ENCODE measurements at places on chromosomes 3 and 15.

DNA sequence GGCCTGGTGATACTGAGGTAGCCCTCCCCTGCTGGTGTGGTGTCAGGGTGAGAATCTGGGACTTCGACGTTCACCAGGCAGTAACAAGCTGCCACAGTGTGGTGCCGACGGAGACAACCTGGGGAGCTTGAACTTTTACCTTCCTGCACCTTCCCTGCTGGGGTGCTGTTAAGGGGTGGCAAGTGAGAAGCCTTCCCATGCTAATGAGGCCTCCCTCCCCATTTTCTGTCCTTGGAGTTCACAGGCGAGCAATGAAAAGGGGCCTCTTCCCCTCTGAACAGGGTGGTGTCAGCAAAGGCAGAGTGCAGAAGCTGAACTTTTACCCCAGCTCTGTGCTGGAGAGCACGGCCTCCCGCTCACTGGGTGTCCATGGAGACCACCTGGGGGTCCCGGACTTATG lies 13.5 kb downstream of the MAGEL2 start:
- no peak for DNase-seq

- no peak for DNase-seq
Observed at GRCh38 chr15:75073197-75073596, 49.8 kb downstream of the PPCDC start.

DNA sequence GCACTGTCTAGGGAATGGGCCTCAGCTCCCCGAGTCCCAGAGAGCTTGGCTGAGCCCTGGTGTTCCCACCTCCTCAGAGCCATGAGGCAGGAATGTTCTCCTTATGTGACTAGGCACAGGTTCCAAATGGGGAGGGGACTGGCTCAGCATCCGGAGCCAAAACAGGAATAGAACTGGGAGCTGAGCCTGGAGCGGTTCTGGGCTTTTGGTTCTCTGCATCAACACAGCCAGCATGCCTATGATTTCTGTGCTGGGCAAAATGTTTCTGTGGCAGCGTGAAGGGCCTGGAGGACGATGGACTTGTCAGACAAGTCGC lies at the start of gene FAM131A:
FAM131A (plus strand) TSS at position 202 of the 316 bp plus-strand sequence; CDS start at position 233, 31 bp downstream.
- peak; percentile 74 for DNase-seq

GRCh38 chr3:4448187-4448586 lies 18.9 kb downstream of the SUMF1 start:
- DNase-seq = no peak

- DNase-seq = no peak
Observed at GRCh38 chr3:193711166-193711485, 118.1 kb downstream of the OPA1 start.

GRCh38 chr15:23687143-23687470 lies at the start of gene NDN:
Gene NDN (minus strand): TSS chr15:23687305. CDS start chr15:23687217, 88 bp downstream.
- DNase-seq = peak; percentile 50

DNA sequence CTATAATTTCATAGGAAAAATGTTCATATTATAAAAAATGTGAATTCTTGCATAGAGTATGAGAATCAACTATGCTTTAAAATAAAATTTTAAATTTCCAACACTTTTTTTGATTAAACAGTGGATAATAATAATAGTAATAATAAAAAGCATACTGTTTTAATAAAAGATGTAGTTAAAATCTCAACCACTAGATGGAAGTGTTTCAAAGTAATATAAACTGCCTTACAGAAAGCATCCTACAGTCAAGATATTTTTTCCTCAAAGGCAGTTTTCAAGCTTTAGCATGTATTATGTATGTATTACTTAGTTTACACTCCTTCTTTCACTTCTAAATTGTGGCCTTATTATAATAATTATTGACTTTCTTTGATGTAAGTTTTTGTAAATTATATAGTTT lies 217.5 kb downstream of the CHL1 start:
- DNase-seq = no peak

- DNase-seq = no peak
Observed at GRCh38 chr15:71390096-71390495, 274.8 kb downstream of the THSD4 start.

DNA sequence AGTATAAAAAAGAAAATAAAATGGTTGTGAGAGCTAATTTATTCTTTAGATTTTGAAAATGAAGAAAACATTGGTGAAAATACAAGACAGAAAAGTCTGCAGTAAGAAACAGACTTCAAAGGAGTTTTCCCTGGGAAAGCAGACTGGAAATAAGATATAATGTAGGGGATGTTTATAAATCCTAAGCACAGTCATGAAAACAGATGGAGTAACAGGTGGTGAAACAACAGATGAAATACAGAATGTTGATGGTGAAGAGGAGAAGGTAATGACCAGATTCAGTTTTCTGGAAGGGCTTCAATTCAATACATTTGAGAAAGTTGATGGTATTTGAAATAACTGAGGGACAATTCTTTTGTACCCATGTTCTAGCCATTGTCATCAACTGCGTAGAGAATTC lies 353.9 kb downstream of the CHL1 start:
- DNase-seq = no peak

- DNase-seq = no peak
Observed at GRCh38 chr3:157582637-157582973, 79.4 kb upstream of the VEPH1 start.

- DNase-seq = no peak
Observed at GRCh38 chr3:30332196-30333021, 274.0 kb upstream of the TGFBR2 start.

DNA sequence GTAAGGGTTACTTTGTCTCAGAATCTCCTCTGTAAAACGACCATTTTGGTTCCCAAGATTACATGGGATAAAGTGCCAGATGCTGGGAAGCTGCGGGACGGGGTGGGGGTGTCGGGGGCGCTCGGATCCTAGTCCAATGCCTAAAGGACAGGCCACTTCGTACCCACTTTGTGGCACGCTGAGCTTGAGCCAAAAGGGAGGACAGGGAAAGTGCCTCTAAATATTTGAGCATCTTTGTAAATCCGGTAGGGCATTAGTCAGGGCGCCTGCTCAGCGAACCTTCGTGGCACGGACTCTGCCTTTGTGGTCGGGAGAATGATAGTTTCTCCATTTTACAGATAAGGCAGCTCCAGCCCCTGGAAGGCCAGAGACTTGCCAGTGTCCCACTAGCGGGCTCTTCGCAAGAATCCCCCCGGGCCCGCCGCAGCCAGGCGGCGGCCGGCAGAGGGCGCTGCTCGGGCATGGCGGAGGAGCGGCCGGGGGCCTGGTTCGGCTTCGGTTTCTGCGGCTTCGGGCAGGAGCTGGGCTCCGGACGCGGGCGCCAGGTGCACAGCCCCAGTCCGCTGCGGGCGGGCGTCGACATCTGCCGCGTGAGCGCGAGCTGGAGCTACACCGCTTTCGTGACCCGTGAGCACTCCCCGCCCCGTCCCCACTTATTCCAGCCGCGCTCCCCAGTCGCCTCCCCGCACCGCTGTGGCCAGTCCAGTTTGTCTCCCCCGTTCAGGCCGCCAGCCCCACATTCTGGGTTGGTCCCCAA lies 1.8 kb downstream of the RCCD1 start:
- DNase-seq = peak; percentile 73

GRCh38 chr15:50145451-50145872 lies 26.4 kb upstream of the ATP8B4 start:
- DNase-seq = peak; percentile 76

- DNase-seq = no peak
Observed at GRCh38 chr15:67157521-67158252, 92.3 kb downstream of the SMAD3 start.

DNA sequence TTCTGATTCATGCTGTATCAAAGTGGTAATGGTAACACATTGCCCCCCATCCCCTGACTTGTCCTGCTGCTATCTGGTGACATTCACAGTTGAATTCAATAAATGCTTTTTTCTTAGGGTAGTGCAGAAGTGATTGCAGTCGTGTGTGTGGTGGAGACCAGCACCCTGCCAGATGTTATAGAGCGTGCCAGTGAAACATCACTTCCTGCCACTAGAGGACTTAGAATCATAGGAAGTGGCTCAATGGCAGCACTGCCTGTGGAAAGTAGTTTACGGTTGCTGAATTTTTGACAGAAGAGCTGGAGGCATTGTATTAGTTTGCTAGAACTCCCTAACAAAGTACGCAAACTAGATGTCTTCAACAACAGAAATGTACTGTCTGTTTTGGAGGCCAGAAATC lies 37.4 kb upstream of the P2RY12 start:
- no peak for DNase-seq

- no peak for DNase-seq
Observed at GRCh38 chr3:150013801-150014200, 43.1 kb upstream of the PFN2 start.

DNA sequence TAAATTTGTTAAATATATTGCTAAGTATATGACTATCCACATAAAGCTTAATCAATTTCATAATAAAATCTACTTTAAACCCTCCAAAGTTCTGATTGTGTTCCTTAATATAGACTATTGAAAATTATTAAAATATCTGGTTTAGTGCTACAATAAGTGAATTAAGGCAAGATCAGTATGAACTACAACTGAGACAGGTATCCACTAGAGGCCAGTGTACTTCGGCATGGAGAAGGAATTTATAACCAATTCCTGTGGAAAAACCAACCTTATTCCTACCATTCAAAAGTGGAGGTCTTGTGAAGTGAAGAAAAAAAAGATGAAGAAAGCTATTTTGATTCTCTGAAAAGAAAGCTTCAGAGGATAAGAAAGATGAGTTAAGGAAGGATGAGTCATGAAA lies 237.7 kb downstream of the SUCLG2 start:
- no peak for DNase-seq

DNA sequence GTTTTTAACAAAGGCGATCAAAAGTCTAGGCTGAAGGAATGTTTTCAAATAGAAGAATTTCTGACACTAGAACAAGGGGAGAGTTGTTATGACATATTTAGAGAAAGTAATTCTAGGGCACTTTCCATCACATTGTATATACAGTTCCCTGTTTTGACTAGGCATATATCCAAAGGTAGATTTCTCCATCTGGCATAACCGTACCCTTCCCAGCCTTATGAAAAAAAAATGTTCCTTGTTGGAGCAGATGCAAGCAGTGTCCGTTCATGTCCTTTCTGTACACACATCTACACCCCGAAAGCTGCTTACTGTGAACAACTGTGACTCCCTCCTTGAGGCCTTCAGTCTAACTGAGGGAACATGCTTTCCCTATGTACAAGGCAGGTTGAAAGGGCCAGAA lies 271.7 kb upstream of the GBE1 start:
- DNase-seq = no peak

- DNase-seq = no peak
Observed at GRCh38 chr15:70414626-70415025, 316.9 kb upstream of the TLE3 start.

DNA sequence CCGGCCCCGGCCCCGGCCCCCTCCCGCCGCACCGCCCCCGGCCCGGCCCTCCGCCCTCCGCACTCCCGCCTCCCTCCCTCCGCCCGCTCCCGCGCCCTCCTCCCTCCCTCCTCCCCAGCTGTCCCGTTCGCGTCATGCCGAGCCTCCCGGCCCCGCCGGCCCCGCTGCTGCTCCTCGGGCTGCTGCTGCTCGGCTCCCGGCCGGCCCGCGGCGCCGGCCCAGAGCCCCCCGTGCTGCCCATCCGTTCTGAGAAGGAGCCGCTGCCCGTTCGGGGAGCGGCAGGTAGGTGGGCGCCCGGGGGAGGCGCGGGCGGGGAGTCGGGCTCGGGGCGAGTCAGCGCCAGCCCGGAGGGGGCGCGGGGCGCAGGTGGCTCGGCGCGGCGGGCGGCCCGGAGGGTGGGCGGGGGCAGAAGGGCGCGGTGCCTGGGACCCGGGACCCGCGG lies 352 bp downstream of the CHRD start:
- peak; percentile 57 for DNase-seq

GRCh38 chr15:85777250-85778106 lies 17.2 kb downstream of the KLHL25 start:
- no peak for DNase-seq

DNA sequence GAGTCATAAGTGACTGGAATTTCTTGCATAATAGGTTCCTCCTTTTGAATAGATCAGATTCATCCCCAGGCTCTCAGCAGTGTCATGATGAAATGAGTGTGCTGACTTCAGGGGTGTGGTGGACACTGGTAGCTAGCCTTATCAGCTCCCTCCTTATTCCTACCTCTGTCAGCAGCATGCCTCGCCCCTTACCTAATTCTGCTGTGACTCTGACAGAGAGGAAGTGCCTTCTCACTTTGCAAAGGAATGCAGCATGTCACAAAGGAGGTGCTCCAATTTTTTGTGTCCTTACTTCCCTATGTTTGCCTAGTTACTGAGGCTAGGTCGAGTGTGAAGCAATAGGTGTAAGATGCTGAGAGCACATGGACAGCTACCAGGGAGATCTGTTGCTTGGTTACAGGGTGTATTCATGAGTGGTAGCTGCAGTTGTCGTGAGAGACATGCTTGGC lies 90.6 kb downstream of the TNFAIP8L3 start:
- no peak for DNase-seq
